ENCODE measurements at places on chromosomes 5 and 9. TPM values are rescaled to one million over a fixed set of nuclear protein-coding genes. Genes with fewer than 3 reads are reported as not detected.

DNA sequence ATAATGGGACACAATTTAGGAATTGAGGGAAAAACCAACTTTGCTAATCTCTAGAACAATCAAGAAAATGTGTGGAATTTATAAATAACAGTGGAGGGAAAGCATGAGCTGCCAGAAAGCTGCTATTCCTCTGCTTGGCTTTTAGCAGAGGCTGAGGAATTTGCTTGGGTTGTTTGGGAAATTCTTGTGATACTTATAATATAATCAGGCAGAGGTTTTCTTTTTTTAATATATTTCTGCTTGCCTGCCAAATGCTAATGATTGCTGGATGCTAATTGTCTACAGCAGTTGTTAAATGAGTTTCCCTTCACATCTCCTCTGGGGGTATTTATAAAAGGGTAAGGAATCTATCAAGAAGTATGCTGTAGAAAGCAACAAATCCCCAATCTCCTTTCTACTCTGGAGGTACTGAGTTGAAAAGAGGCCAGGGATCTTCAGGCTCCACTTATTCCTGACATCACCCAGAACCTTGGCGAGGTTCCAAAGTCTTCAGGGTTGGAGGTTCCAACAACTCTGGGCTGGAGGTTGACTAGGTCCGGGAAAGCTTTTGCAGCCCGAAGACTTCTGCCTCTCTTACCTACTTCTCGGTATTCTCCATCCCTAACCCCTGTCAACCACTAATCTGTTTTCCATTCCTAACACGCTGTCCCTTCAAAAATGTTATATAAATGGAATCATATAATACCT, 60.4 kb upstream of the TMED7 start:
- no peaks in the 10 kb centered on the region for H3K4me1 ChIP-seq
- H3K27ac ChIP-seq: no peak overlapping the region
- H3K27me3 ChIP-seq: peaks cover 2% of the 10 kb centered on the region
- H3K4me3 ChIP-seq: no peak overlapping the region

Gene DROSHA
- polyA plus RNA-seq: 14.2 TPM

Gene FOXI1
- polyA plus RNA-seq: not detected

Gene UAP1L1
- polyA plus RNA-seq: 1.3 TPM

- no peak overlapping the region for H3K27ac ChIP-seq
- no peak overlapping the region for H3K4me3 ChIP-seq
- H3K36me3 ChIP-seq: no peaks in the 10 kb centered on the region
- no peaks in the 10 kb centered on the region for H3K4me1 ChIP-seq
Observed at GRCh38 chr5:9500625-9501024, 45.2 kb downstream of the SEMA5A start.

- no peak for DNase-seq
- H3K27me3 ChIP-seq: no peaks in the 10 kb centered on the region
- no peaks in the 10 kb centered on the region for H3K36me3 ChIP-seq
- H3K4me1 ChIP-seq: no peaks in the 10 kb centered on the region
Observed at GRCh38 chr9:9901624-9902023, 711.2 kb downstream of the PTPRD start.

Gene IL9
- not detected for polyA plus RNA-seq

- no peak overlapping the region for H3K4me3 ChIP-seq
- no peak overlapping the region for H3K27ac ChIP-seq
- no peaks in the 10 kb centered on the region for H3K27me3 ChIP-seq
- no peak for DNase-seq
- H3K36me3 ChIP-seq: peaks cover 18% of the 10 kb centered on the region
- H3K4me1 ChIP-seq: no peaks in the 10 kb centered on the region
Observed at GRCh38 chr9:4839470-4839912, 46.7 kb downstream of the RCL1 start.

DNA sequence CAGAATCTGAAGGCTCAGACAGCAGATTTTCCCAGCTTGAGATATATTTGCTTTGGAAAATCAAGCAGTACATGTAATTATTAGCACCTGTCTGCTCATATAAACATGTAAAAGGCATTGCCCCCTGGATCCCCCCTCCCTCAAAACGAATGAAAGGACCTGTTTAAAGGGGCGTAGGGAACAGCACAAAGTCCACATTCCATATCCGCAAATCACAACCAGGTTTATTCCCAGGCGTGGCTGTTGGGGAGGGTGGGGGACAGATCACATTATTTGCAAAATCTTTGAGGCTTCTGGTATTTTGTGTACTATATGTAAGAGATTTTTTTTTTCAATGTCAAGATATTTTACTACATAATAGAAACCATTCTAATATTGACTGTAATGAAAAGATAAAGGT, 8.7 kb upstream of the MRPS2 start:
- no peaks in the 10 kb centered on the region for H3K36me3 ChIP-seq
- no peaks in the 10 kb centered on the region for H3K27me3 ChIP-seq
- no peak overlapping the region for H3K27ac ChIP-seq
- H3K4me3 ChIP-seq: no peak overlapping the region

DNA sequence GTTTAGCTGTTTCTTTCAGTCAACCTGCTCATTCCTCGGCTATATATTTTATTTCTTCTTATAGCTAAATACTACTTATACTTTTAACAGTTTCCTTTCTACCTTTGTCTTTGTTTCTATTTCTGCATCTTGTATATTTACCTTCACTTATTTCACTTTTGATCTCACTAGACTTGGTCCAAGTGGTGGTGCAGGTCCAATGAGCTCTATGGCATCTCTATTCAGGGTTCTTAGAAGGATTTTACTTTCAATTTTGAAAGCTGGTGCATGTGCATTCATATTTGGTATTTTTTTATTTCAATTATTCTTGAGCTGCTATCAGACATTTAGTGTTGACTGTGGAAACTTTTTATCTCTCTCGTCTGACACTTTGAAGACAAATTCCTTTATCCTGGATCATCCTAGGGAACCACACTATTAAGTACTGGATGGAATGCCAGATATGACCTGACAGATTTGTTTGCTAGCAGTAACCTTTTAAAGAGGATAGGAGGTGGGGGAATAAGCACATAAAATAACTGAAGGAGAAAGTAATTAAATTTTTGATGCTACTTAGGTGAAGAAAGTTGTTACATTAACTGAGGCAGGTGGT, 123.1 kb upstream of the PJA2 start:
- H3K4me3 ChIP-seq: no peak overlapping the region
- H3K27ac ChIP-seq: no peak overlapping the region

- no peak overlapping the region for H3K4me3 ChIP-seq
- H3K36me3 ChIP-seq: no peaks in the 10 kb centered on the region
- H3K27me3 ChIP-seq: peaks cover 7% of the 10 kb centered on the region
- DNase-seq: no peak
- H3K27ac ChIP-seq: no peak overlapping the region
- no peaks in the 10 kb centered on the region for H3K4me1 ChIP-seq
Observed at GRCh38 chr9:34796924-34797323, 87.0 kb upstream of the CCL21 start.

- no peaks in the 10 kb centered on the region for H3K36me3 ChIP-seq
- no peaks in the 10 kb centered on the region for H3K4me1 ChIP-seq
- no peaks in the 10 kb centered on the region for H3K27me3 ChIP-seq
- H3K27ac ChIP-seq: no peak overlapping the region
- DNase-seq: no peak
- H3K4me3 ChIP-seq: no peak overlapping the region
Observed at GRCh38 chr9:6147846-6148245, 67.8 kb upstream of the IL33 start.

DNA sequence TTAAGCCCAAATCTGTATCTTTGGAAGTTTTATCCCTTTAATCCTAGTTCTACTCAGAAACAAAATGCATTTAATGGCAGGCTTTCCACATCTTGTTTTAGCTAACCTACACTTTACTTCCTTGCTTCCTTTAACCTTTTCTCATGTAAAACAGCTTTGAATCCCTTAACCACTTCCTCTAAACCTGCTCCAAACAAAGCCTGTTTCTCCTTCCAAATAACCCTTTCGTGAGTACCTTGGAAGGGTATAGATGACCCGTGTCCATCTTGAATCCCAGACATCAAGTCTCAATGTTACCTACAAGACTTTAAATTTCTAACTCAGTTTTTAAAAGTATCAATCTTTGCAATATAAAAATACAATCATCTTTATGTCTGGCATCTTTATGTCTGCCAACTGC, 78.4 kb downstream of the DROSHA start:
- H3K4me3 ChIP-seq: no peak overlapping the region
- peaks cover 56% of the 10 kb centered on the region for H3K36me3 ChIP-seq
- no peaks in the 10 kb centered on the region for H3K27me3 ChIP-seq
- H3K4me1 ChIP-seq: no peaks in the 10 kb centered on the region

Gene UNC5A
- not detected for polyA plus RNA-seq

- H3K36me3 ChIP-seq: peaks cover 62% of the 10 kb centered on the region
- no peak overlapping the region for H3K27ac ChIP-seq
- H3K4me3 ChIP-seq: no peak overlapping the region
Observed at GRCh38 chr5:141534492-141535213, 45.8 kb downstream of the PCDHGC5 start.

Gene ERGIC1
- polyA plus RNA-seq: 17.0 TPM

DNA sequence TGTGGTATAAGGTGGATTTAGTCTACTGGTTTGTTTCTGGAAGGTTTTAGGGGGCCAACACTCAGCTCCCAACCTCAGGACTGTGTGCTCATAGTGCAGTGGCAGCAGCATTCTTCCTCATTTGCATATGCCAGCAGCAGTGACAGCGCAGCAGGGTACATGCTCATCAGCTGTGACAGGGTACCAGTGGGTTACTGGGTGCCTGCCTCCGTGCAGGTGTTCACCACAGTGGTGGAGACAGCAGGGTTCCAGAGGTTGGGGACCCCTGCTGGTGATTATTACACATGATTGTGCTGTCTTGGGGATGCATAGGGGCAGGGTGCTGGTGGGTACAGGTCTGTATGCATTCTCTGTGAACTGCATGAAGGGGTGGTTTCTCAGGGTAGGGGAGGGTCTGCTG, 45.5 kb upstream of the IFNE start:
- peaks cover 4% of the 10 kb centered on the region for H3K27me3 ChIP-seq
- H3K36me3 ChIP-seq: no peaks in the 10 kb centered on the region
- no peak for DNase-seq
- H3K27ac ChIP-seq: no peak overlapping the region

Gene ADAMTSL1
- not detected for polyA plus RNA-seq

- no peaks in the 10 kb centered on the region for H3K36me3 ChIP-seq
- H3K4me3 ChIP-seq: peak overlapping the region; percentile 58
- no peak for DNase-seq
- H3K4me1 ChIP-seq: peaks cover 17% of the 10 kb centered on the region
Observed at GRCh38 chr9:135960411-135961276, 529 bp downstream of the UBAC1 start.

GRCh38 chr5:159330131-159330800, at the start of gene IL12B:
IL12B (minus strand) TSS chr5:159330487; CDS start chr5:159326782, 3,705 bp downstream.
- peaks cover 12% of the 10 kb centered on the region for H3K4me1 ChIP-seq
- H3K27ac ChIP-seq: no peak within 1 kb of the TSS
- peaks cover 9% of the 10 kb centered on the region for H3K27me3 ChIP-seq
- peak within 1 kb of the TSS; percentile 18 for H3K4me3 ChIP-seq
- H3K36me3 ChIP-seq: no peaks in the 10 kb centered on the region
